ENCODE measurements at places on chromosomes 3 and 15. TPM values are rescaled to one million over a fixed set of nuclear protein-coding genes. Genes with fewer than 3 reads are reported as not detected.

NEK10 gene
- total RNA-seq, result 0.42 TPM

- no peaks in the 10 kb centered on the region for H3K27me3 ChIP-seq
- no peak for DNase-seq
- no peaks in the 10 kb centered on the region for H3K36me3 ChIP-seq
- H3K4me1 ChIP-seq, result no peaks in the 10 kb centered on the region
- no peak overlapping the region for H3K4me3 ChIP-seq
Observed at GRCh38 chr3:35679409-35680080, 40.2 kb downstream of the ARPP21 start.

DNA sequence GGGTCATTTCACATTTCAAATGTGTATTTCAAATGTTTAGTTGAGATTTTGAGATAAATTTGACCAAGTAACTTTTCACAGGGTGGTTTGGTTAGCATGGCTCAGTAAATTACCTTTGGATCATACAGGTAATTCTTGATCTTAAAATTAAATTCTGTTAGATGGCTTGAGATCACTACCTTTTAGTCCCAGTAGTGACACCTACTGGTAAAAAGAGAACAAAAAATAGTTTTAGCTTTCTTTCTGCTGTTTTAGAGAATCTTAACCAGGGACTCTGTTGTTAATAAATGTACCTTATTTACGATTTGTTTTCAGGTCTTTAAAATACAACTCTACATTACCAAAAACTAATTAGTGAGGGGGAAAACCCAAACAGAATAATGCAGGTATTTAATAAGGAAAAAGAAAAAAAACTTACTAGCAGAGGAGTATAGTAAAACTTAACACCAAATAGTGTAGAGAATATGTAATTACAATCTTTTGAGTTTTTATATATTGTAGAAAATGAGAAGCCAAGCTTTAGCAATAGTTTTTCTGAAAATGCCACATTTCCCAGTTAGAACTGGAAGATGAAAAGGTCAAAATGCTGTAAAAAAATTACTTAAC is 620.3 kb upstream of the AGTR1 start:
- H3K27me3 ChIP-seq, result no peaks in the 10 kb centered on the region
- no peak overlapping the region for H3K4me3 ChIP-seq
- DNase-seq, result no peak
- H3K27ac ChIP-seq, result no peak overlapping the region
- H3K4me1 ChIP-seq, result no peaks in the 10 kb centered on the region
- H3K36me3 ChIP-seq, result no peaks in the 10 kb centered on the region

WDR93 gene
- total RNA-seq, result not detected

DNA sequence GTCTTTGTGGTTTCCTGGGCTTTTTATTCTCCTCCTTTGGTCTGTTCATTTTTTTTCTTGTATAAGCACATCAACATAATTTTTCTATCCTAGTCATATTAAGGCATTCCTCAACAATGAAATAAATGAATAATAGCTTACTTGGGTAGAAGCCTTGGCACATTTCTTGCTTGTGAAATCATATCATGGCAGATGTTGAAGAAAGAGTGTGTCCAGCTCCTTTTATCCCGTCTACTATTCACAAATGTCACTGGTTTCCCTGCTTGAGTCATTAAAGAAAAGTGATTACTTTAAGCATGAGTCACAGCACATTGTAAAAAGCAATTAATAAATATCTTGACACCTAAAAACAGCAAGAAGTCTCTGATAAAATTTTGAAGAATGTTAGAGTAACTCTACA is 42.1 kb downstream of the MINAR1 start:
- H3K36me3 ChIP-seq, result no peaks in the 10 kb centered on the region
- H3K4me1 ChIP-seq, result no peaks in the 10 kb centered on the region
- no peak overlapping the region for H3K4me3 ChIP-seq
- DNase-seq, result no peak
- no peak overlapping the region for H3K27ac ChIP-seq

DNA sequence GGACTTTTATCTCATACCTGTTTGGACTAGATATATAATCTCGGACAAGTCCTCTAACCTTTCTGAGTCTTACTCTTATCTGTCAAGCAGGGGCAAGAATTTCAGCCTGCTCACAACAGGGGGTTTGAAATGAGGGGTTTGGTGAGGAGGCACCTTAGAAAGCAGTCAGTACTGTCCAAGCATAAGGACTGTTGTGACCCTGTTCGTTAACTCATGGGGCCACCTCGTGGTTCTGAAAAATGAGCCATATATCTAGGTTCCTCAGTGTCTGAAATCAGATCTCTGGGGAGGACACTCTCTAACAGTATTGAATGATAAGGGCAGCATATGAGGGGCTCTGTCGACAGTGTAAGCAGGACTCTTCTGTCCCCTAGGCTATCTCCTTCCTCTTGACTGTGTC is 7.2 kb upstream of the TIMP4 start:
- no peaks in the 10 kb centered on the region for H3K4me1 ChIP-seq
- H3K27ac ChIP-seq, result no peak overlapping the region
- no peaks in the 10 kb centered on the region for H3K36me3 ChIP-seq
- no peak for DNase-seq
- H3K27me3 ChIP-seq, result no peaks in the 10 kb centered on the region

DNA sequence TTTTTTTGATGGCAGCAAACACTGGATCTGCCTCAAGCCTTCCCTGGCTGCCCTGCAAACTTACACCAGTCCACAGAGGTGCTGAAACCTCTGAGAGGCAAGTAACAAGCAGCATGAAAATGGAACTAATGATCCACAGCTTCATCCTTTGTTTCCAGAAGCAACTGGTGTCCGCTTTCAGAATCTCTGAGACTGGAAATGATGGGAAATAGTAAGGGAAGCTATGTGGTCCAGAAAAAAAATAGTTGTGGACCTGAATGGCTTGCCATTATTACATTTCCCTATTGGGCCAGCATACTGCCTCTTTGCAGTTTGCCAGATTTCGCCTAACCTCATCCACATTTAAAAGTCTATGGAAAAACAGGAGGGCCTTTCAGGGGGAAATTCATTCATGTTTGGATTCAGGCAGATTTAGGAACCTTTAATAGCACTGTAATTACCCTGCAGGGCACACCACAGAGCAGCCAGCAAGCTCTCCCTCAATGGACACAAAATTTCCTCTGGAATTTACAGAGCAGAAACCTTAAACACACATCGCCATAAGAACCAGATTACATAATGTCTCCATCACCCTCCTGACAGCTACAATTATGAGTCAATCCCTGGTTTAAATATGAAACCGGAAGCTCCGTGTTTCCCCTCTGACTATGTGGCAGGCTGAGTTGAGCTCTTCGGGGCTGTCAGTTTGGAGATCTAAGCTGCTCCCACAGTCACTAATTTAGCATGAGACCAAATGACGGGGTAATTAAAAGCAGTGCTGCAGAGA is 134.4 kb downstream of the TMCO5A start:
- no peak overlapping the region for H3K27ac ChIP-seq
- no peaks in the 10 kb centered on the region for H3K36me3 ChIP-seq
- no peak overlapping the region for H3K4me3 ChIP-seq
- H3K27me3 ChIP-seq, result peaks cover 4% of the 10 kb centered on the region
- DNase-seq, result no peak
- no peaks in the 10 kb centered on the region for H3K4me1 ChIP-seq

AADAC gene
- not detected for total RNA-seq

- no peak overlapping the region for H3K4me3 ChIP-seq
- H3K27me3 ChIP-seq, result no peaks in the 10 kb centered on the region
- no peaks in the 10 kb centered on the region for H3K36me3 ChIP-seq
- DNase-seq, result no peak
Observed at GRCh38 chr3:143506190-143506589, 342.1 kb downstream of the SLC9A9 start.

C3orf20 gene
- 0.07 TPM for total RNA-seq

DNA sequence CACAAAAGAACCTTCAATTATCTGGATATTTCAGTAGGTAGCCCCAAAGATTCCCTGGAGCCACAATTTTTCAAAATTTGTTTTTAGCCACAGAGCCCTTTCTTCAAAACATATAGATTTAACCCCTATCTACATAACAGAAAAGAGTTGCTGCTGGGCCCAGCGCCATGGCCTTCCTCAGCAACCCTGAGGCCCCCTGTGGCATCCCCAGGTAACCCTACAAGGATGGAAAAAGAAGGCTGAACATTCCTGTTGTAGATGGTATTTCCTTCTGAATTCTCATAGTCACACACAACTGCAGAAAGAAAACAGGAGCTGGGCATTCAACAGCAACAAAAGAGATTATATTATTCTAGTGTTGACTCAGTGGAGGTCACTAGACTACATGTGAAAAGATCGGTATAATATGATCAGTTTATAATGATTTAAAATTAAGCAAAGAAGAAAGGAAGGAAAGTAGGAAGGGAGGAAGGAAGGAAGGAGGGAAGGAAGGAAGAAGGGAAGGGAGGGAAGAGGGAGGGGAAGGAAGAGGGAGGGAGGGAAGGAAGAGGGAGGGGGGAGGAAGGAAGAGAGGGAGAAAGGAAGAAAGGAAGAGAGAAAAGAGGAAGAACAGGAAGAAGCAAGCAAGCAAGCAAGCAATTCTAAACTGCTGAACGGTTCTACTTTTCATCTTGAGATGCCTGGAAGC is 342.5 kb upstream of the NR2F2 start:
- H3K4me3 ChIP-seq, result no peak overlapping the region
- no peaks in the 10 kb centered on the region for H3K27me3 ChIP-seq
- DNase-seq, result no peak

DNA sequence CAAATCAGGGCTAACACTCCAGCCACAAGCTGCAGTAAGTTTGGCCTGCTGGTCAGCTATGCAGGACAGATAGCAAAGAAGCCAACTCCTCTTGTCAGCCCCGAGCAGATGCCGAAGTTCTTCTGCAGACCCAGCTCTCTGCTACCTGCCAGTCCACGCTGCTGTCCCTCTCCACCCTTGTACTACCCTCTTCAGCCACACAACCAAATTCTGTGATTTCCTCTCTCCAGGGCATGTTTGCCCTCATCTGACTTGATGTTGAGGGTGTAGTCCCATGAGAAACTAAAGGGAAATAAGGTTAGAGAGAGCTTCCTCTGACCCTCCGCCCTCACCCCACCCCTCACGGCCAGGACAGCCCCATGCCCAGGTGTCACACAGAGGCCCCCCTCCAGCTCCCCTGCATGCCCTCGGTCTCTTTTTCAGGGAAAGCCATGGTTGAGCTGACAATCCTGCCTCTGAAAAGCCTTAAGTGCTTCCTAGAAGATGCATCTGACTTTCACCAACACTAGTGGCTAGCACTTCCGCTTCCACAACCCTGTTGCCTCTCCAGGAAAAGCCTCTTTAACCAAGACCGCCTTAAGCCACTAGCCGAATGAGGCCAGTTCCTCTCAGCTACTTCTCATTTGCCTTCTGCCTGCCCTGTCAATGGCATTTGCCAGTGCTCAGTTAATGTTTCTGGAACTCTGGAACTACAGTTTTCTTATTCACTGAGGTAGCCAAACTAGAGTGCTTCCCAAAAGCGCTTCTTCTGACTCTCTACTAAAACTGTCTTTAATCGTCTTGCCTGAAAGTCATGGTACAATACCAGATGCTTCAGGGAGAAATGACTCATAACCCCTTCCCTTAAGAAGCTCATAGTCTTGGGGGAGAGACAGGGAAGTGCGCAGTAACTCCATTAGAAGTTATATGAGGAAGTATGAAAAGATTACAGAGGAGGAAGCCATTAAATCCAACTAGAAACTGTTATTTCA is 300.4 kb upstream of the STT3B start:
- no peak overlapping the region for H3K4me3 ChIP-seq
- H3K27ac ChIP-seq, result no peak overlapping the region
- DNase-seq, result no peak
- H3K4me1 ChIP-seq, result peaks cover 60% of the 10 kb centered on the region
- H3K36me3 ChIP-seq, result no peaks in the 10 kb centered on the region
